ENCODE measurements at places on chromosomes 11 and 22.

- DNase-seq = no peak
Measured at GRCh38 chr11:64900263-64900678, 16.7 kb downstream of the ATG2A start.

DNA sequence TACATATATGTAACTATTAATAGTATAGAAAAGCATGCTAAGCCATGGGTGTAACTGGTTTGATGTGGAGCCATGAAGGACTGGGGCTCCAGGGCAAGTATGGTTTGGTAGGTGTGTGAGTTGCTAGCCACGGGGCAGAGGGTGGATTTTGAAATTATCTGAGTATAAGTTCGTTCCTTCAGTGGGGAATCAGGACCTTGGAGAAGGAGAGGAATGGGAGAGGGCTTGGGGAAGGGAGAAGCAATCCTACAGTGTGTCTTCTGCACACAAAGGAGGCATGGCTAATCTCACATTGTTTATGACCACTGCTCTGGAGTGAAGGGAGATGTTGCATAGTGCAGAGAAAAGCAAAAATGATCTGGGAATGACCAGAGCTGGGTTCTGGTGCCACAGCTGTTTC is 127.8 kb upstream of the CADM1 start:
- DNase-seq = no peak

DNA sequence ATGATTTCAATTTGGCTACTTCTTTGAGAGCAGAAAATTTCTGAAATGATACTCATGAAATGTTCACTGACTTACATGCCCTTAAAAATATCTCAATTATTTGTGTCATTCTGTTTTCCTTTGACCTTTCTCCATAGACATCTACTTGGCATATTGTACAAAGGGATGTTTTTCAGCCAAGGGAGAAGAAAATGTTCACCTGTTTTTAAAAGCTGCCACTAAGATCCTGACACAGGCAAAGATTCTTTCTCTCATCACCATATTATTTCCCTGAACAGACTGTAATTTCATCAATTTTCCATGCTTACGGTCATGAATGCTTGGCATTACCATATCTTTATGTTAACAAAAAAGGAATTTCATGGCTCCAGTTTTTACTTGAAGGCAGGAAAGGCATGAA is 67.4 kb upstream of the DBX1 start:
- no peak for DNase-seq

- DNase-seq = no peak
Measured at GRCh38 chr11:120914601-120915000, 109.3 kb upstream of the TBCEL start.

- DNase-seq = no peak
Measured at GRCh38 chr22:48570912-48571311, 1256.8 kb downstream of the BRD1 start.

All from CD14-positive monocyte (primary cell).